ENCODE measurements at places on chromosomes 1 and 21.

DNA sequence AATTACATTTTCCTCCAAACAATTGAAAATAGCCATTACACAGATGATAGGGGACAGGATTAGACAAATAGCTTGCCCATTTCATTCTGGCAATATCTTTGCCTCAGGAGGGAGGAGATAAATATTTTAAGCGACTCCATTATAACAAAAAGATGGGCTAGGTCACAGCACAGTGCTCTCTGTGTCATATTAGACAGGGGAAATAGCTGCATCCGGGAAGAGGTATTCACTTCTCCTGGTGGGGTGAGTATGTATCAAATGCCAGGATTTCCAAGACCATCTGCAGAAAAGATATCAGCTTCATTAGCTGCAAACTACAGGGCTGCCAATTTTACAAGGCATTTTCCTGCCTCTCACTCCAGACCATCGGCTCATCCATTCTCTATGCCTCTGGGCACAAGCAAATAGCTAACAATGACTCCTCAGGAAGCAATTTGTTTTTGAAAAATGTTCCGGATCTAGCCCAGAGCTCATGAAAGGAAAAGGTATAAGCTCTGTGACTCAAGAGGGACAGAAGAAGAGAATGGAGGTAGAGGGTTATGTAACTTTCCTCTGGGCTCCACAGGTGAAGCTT is 41.9 kb upstream of the ANGPTL7 start:
- no peak for DNase-seq

- DNase-seq, result no peak
Measured at GRCh38 chr1:17033481-17033880, 20.4 kb downstream of the SDHB start.

- no peak for DNase-seq
Measured at GRCh38 chr21:34606621-34607020, 8.3 kb downstream of the RCAN1 start.

GRCh38 chr1:226681652-226682493 is 57.2 kb downstream of the ITPKB start:
- no peak for DNase-seq

GRCh38 chr1:210600421-210601159 is 271.9 kb downstream of the HHAT start:
- no peak for DNase-seq

- DNase-seq, result peak; percentile 64
Measured at GRCh38 chr1:86774305-86775295, 70.2 kb downstream of the SH3GLB1 start.

GRCh38 chr1:214400131-214400530 is 119.2 kb downstream of the SMYD2 start:
- DNase-seq, result no peak

DNA sequence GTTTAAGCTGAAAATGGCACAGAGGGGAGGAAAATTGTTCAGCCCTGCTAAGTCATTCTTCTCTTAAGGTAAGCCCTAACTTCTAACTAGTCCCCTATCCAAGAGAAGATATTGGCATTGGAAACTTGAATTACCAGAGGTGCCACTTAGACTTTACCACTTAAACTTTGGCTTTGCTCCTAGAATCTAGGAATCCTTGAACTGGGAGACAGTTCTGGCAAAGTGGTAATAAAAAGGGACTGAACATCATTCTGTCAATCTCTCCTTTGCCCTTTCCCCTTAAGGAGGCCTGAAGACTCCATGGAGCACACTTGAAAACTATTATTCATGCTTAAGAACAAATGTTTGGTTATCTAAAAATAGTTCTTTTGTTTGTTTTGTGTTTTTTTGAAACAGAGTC is 8.4 kb downstream of the ATP1A4 start:
- no peak for DNase-seq

DNA sequence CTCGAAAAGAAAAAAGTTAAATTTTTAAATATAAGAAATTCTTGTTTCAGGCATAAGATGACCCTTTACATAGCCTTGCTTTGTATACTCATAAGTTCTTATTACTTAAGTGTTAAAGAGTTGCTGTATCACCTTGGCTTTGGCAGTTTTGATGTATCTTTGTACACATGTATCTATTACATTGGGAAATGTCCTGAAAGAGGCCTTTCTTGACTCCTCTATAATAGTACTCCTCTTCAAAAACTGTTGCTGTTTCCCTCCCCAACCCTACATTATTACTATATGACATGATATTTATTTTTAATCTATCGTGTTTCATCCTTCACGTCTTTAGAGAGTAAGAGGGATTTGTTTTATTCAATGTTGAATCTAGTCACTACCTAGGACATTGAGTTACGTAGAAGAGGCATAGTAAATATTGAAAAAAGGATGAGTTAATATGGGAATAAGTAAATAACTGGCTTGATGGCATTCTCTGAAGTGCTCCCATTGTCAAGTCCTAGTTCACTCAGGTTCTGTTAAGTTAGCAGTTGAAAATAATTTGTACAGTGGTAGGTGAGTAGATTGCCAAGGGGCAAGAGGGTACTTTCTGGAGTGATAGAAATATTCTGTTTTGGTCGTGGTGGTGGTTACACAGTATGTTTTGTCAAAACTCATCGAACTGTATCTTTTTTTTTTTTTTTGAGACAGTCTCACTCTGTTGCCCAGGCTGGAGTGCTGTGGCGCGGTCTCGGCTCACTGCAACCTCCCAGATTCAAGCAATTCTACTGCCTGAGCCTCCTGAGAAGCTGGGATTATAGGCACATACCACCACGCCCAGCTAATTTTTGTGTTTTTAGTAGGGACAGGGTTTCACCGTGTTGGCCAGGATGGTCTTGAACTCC is 8.2 kb downstream of the THRAP3 start:
- DNase-seq, result no peak

DNA sequence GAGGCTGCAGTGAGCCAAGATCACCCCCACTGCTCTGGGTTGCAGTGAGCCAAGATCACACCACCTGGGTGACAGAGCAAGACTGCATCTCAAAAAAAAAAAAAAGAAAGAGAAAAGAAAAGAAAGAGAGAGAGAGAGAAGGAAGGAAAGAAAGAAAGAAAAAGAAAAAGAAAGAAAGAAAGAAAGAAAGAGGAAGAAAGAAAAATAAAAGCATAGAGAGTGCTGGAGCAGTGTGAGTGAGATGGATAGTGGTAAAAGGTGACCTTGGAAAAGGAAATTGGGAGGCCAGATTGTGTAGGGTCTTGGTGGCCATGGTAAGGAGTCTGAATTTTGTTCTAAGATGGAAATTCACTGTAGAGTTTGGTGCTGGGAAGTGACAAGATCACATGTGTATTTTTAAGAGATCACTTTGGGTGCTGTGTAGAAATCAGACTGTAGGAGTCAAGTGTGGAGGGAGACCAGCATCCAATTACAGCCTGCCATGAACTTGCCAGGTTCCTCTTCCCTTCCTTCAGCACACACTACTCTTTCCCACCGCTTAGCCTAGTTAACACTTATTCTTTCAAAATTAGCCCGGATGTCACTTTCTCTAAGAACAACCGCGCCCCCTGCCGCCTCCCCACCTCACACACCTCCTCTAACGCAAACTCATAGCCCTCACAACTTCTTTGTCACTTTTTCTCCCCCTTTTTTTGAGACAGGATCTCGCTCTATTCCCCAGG is 17.9 kb downstream of the MTX1 start:
- DNase-seq, result peak; percentile 76

GRCh38 chr1:194241215-194241614 is 1054.8 kb upstream of the B3GALT2 start:
- DNase-seq, result no peak

DNA sequence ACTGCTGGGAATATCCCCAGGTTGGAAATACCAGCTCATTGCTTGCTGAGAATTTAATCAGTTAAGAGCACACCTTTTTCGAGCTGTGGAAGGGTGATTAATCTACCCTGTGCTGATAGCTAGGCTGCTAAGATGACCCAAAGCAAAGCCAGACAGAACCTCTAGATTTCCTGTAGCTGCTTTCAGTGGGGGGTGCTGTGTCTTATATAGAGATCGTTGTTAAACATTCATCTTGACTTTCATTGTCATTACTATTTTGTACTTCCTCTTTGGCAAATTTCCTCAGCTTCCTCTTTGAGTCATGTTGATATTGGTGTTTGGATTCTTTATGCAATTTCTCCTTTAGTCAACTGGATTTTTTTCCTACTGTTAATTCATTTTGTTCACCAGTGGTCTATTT is 155.3 kb downstream of the DISC1 start:
- no peak for DNase-seq

- DNase-seq, result no peak
Measured at GRCh38 chr1:155001425-155001674, 1.3 kb upstream of the ZBTB7B start.

DNA sequence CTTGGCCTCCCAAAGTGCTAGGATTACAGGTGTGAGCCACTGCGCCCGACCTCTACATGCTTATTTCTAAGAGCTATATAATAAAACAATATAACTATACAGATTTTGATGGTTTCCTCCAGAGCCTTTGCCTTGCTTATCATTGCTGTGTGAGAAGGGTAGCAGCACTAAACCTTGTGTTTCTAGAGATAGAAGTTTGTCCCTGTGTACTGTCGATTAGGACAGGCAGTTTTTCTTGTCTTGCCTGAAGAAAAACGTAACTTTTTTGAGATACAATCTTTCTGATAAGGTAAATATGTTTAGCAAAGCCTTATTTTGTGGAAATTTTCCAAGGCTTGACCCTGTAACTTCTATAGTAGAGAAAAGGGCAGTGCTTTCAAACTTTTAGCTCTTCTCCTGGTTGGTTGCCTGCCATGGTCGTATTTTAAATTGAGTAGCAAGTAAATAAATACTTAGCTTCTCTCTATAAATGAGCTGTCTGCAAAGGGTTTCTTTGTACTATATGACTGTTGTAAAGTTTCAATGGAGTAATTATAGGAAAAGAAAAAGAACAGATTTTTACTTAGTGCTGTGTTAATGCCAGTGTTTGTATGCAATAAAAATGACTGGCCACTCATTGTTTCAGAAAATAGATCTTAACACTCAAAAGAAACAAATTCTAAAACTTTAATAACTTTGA is 86.4 kb upstream of the CACYBP start:
- no peak for DNase-seq

DNA sequence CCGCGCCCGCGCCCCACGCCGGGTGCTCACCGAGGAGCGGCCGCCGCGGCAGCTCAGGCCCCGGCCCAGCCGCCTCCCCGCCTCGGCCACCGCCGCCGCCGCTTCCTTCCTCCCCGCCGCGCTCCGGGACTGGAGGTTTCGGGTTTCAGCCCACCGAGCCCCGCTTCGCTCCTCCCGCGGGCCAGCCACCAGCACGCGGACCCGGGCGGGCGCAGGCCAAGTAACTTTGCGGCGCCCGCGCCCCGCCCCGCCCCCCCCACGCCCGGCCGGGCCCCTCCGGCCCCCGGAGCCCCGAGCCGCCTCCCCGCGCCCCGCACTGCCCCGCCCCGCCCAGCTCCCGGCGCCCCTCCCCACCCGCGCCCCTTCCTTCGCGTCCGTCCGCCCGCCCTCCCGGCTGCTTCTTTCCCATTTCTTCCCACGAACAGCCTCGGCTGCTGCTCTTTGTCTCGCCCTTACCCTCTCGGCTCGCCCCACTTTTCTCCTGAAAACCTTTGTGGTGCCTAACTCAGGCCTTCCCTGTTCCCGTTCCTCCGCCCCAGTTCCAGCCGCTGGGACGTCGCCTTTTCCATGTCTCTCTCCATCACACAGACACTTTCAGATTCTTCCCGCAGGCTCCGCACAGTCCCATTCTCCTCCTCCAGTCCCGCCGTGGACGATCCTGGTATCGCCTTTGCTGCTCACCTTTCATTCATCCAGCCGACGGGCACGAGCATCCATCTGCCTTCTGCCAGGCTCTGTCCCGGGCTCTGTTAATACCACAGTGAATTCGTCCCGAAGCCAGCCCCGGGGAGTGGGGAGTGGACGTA is at the start of gene GPR161:
TSS of gene GPR161 (minus strand) at position 222 of the 806 bp plus-strand sequence. CDS start 32,080 bp downstream, outside the sequence.
- DNase-seq, result peak; percentile 41

DNA sequence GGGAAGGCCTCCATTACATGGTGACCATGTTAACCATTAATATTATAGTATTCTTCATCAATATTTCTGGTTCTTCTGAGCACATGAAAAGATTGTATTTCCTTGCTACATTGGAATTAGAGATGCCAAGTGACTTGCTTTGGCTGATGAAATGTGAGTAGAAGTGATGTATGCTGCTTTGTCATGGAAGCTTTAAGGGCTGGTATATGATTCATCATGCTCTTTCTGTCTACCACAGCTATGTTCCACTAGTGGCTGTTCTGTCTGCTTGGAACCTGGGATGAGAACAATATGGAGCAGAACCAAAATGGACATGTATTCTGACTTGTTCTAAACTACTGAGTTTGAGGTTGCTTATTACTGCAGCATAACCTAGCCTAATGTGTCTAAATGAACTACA is 163.3 kb downstream of the TM2D1 start:
- DNase-seq, result no peak

- peak; percentile 71 for DNase-seq
Measured at GRCh38 chr1:54163573-54163972, 10.8 kb upstream of the CDCP2 start.

- no peak for DNase-seq
Measured at GRCh38 chr1:114641377-114641776, 28.5 kb downstream of the DENND2C start.

DNA sequence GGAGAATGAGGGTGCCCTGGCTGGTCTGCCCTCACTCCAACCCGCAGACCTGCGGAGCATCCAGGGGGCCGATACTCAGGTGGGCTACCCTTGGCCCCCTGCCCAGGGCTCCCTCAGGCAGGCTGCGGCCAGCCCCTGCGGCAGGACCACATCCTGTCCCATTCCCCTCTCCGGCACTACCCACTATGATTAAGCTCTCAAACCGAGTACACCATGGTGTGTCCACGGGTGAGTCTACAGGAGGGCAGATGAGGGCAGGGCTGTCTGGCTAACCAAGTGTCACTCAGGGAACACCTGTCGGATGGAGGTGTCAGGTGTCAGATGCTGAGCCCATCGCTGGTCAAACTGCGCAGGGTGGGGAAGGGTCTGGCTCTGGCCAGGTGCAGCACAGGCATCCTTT is 47.2 kb downstream of the SLC66A1 start:
- DNase-seq, result no peak

GRCh38 chr1:234907208-234907939 is 221.3 kb downstream of the TOMM20 start:
- peak; percentile 49 for DNase-seq

DNA sequence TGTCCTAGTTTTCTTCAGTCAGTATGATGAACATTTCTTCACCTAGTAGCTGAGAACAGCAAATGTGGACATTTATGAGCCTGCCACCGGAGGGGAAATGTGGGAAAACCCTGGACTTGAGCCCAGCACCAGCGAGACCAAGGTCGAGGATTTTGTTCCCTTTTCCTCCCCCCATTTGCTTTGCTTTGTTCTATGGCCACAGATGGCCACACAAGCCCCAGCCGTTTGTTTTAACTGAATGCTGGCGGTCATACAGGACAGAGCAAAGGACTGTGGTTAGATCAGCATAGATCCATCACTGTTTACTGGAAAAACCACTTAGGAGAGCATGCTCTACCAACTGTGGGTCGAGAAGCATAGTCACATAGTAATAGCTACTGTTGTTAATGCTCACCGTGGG is 20.9 kb downstream of the SH2D2A start:
- no peak for DNase-seq

- DNase-seq, result no peak
Measured at GRCh38 chr1:88736633-88737248, 52.7 kb downstream of the PKN2 start.

All from small intestine (tissue), 16 donors.